Choroid plexus epithelial cell (primary cell): ENCODE measurements at places on chromosomes 4 and X.

DNA sequence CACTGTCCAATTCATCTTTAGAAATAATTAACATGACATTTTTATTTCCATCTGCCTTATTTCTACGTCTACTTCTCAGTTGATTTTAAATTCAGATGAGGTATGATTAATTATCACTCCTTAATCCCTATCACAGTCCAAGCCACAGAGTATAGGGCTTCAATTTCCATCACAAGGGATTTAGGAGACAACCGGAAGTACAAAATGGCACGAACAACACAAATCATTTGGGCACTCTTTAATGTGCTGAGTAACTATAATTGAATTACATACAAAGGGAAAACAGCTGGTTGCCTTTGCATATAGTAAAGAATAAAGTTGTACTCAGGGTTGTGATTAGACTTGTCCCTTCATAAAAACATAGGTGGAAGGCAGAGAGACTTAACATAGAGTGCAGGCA, 290.4 kb upstream of the MAGEB16 start:
- DNase-seq: no peak

GRCh38 chr4:25750874-25751273, 95.2 kb downstream of the SLC34A2 start:
- no peak for DNase-seq

- peak; percentile 86 for DNase-seq
Observed at GRCh38 chr4:142379277-142380051, 466.6 kb downstream of the INPP4B start.

DNA sequence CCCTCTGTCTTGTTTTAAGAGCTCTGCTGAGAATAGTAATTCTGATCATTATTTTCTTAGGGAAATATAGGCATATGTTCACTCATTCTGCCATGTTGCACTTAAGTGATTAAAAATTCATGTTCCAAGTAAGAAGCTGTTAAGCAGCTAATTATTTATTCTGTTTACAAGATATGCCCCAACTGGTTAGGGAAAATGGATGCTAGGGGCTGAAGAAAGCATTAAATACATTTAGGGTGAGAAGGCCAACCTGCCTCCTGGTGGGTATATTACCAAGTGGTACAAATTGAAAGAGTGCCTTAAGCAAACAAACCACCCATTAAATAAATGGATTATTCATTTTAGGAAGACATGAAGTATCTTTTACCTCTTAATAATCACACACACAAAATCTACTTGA, 392.6 kb upstream of the EPHA5 start:
- DNase-seq: no peak

DNA sequence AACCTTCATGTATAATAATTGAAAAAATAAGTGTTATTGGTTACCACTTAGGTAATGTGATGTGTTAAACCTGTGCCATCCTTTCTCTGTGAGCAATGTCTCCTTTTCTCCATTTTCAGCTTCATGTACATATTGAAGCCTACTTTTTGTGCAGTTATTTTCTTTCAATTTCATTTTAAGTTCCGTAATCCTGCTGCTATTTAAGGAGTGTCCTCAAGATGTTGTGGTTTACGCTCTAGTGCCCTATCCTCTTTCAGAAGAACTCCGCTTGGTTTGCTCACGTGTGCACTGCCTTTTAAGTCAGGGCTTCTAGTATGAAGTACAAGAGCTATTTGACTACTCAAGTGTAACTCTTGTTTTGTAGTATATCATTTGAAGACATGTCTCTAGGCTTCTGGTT, 2253.2 kb upstream of the TENM3 start:
- DNase-seq: no peak

DNA sequence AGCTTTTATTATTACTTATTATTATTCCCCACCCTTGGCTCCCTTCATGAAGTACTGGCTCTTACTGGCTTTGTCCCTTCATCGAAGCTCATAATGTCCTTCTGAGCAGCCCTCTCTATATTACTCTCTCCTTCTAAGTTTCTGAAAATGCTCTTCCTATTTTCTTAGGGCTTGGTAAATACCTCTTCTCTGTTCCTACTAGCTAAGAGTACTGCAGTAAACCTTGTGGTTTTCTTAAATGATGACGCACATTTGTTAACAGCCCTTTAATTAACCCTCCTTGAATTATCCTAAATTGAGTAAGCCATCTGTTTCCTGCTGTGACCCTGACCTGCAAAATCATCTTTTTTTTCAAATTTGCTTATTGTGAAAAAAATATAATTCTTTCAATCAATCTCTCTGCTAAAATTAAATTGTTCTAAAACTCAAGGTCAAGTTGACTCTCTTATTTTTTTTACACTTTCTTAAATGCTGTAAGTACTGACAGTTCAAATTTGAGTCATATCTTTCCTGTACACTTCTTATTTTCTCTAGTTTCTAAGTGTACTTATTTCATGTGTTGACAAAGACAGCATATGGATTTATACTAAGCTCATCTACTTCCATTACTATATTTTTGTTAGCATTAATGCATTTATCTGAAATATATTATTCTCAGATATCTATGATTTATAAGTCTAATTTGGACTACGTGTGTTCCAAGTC, 148.9 kb downstream of the ADAM29 start:
- DNase-seq: no peak

GRCh38 chr4:152771741-152772533, 7.6 kb downstream of the TIGD4 start:
- DNase-seq: no peak

- no peak for DNase-seq
Observed at GRCh38 chr4:102400898-102401297, 55.6 kb upstream of the SLC39A8 start.

DNA sequence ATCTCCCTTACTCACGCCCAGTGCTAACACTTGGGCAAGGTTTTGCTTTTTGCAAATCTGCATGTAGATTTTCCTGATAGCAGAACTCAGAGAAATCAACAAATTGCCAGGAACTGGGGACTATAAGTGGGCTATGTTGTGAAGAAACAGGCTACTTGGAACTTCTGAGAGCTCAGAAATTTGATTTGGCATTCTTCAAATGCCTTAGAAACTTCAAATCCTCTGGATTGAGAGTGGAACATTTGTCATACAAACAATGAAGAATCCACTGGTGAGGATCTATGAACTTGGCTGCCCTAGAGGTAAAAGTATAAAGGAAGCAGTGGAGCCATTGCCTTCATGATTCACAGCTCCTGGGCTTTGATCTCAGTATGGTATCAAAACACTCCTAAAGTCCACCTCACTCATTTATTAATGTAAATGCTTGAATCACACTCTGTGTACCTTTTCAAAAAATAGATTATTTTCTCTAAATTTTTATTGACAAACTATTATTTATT, 126.0 kb downstream of the GLRA3 start:
- DNase-seq: peak; percentile 57

DNA sequence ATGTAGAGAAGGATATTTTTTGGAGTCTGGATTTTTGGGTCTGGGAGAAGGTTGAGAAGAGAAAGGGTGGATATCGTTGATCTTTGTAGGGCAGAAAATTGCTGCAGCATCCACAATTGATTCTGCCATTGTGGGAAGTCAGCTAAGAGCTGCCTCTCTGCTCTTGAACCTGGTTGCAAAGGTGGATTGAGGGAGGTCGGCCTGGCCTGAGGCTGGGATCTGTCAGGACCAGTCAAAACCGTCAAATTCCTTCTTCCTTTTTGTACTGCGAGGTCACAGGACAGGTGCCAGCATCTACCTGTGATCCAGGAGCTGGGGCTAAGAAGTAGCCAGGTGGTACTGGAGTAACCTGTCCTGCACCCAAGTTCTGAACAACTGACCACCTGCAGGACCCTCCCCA, 93.7 kb downstream of the SHOX start:
- no peak for DNase-seq

DNA sequence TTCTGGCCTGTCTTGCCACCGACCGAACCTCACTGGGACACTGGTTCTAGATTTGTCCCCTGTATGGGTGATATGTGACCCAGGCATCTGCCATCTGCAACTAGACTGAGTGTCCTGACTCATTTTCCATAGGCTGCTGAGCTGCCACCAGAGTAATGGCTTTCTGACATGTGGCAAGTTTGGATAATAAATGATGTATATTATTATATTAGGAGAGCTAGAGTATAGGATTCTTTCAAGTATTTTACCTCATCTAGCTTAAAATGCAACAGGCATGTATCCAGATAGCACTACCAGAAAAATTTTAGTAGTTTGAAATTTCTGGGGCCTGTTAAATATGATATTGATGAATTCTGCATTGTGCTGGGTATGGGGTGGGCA, 15.8 kb upstream of the PGRMC2 start:
- no peak for DNase-seq

DNA sequence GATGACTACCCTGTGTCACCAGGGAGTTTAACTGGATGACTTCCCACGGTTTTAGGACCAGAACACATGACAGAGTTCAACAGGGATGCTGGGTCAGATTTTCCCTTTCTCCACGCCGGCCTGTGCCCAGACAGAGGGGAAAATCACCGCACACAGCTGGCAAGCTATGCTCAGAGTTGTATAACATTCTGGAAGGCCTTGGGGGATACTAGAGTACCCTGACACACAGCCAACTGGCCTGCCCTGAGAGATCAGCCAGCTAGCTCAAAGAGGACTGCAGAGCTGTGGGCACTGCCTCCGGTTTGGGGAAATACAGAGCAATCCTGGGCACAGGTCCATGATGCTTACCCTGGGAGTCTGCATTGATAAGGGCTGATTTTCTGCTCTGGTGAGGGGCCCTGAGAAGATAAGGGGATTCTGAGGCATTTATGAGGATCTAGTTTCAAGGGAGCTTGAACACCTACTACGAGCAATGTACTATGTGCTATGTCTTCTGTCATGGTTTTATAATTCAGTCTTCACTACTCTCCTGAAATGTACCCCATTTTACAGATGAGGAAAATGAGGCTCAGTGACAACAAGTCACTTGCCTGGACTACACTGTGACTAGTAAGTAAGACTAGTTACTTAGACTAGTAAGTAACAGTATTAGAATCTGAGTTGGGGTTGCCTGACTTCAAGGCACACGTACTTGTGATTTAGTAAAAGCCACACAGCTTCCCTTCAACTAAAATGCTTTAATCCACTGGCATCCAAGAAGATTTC, 14.7 kb downstream of the C4orf54 start:
- no peak for DNase-seq

- peak; percentile 62 for DNase-seq
Observed at GRCh38 chrX:118536687-118537461, 41.3 kb downstream of the DOCK11 start.

GRCh38 chrX:153931748-153932147, 3.1 kb downstream of the NAA10 start:
- no peak for DNase-seq

DNA sequence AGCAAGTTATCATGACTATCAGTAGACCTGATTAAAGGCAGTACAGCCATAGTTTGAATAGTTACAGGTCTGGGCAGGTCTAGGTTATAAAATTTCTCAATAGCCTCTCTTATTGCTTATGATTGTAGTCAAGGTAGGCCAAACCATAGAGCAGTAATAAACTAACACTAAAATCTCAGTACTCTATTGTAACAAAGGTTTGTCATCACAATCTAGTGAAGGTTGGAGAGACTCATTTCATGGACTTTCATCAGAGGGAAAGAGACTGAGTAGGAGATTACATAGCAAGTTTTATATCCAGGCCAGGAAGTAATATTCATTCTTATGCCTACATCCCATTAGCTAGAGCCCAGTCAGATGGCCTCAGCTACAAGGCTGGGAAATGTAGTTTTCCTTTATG, 141.0 kb downstream of the ASB9 start:
- no peak for DNase-seq

- no peak for DNase-seq
Observed at GRCh38 chr4:38568768-38569167, 95.2 kb upstream of the KLF3 start.

DNA sequence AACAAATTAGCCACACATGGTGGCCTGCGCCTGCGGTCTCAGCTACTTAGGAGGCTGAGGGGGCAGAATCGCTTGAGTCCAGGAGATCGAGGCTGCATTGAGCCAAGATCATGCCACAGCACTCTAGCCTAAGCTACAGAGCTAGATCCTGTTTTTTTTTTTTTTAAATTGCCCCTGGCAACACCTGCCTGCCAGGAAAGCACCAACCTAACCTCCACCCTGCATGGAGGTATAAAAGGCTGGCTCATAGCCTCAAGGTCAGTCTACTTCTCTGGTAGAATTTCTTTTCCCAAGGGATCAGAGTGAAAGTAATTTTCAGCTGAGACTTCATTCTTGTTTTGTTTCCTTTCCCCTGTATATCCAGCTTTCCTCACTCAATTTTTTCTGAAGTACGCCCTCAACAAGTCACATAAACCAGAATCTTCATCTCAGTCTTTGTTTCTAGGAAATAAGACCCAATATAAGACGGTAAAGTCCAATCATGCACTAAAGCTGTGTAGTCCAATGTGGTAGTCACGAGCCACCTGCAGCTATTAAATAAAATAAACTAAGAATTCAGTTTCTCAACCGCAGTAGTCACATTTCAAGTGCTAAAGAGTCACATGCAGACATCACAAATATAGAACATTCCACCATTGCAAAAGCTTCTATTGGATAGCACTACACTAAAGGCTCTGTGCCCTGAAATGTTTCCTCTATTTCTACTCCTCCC, 113.3 kb downstream of the HPGD start:
- no peak for DNase-seq

GRCh38 chr4:94856030-94856429, 98.3 kb downstream of the BMPR1B start:
- DNase-seq: peak; percentile 54

DNA sequence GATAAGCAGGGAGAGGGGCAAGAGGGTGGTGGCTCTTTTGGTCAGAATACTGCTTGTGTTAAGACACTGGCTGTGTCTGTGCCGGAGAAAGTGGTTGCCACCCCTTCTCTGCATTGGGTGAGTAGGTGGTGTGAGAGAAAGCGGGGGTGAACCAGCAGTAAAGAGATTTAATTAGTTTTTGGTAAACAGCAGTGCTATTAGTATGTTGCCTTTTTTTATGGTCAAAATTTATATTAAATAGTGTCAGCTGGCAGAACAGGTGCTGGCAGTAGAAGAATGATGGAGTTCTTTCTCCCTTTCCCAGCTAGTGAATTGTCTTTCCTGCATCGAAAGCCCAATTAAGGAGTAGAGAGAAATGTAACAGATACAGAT, 181.6 kb downstream of the LARP7 start:
- peak; percentile 11 for DNase-seq

GRCh38 chr4:7323872-7324650, 110.7 kb downstream of the PSAPL1 start:
- no peak for DNase-seq

- DNase-seq: no peak
Observed at GRCh38 chrX:456146-456545, 69.4 kb upstream of the PPP2R3B start.

DNA sequence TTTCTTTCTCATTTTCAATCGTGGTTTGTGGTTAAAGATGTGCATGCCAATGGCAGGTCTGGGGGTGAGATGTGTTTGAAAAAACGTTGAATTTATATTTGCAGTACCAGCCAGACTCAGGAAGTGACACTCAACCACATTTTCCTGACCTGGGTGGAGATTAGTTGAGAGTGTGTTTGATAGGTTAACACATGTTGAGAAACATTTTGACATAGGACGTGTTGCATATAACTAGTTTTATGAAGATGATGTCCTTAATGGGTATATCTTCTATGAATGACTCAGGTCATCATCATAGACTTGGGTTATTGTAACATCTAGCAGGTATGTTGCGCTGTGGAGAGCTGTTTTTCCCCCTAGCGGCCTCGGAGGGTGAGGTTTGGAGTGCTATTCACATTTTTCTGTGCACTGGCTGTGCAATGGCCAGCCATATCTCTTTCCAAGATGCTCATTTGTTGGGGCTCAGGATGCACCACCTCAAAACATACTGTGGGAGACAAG, 21.7 kb upstream of the CD38 start:
- DNase-seq: peak; percentile 73
